ENCODE measurements at places on chromosomes 7 and 10. TPM values are rescaled to one million over a fixed set of nuclear protein-coding genes. Genes with fewer than 3 reads are reported as not detected.

Gene PRSS37
- not detected for total RNA-seq

Gene INTS15
- 7.1 TPM for total RNA-seq

Gene PLXDC2
- 6.9 TPM for total RNA-seq

Gene CACNB2
- 0.33 TPM for total RNA-seq

Gene GRID2IP
- not detected for total RNA-seq

Gene CRPPA
- 1.3 TPM for total RNA-seq

Gene STEAP2
- 19.0 TPM for total RNA-seq

Gene SLC29A4
- 3.6 TPM for total RNA-seq

Gene OR9A2
- total RNA-seq, result not detected

Gene GBF1
- total RNA-seq, result 28.8 TPM

Gene TMEM140
- total RNA-seq, result 6.2 TPM

Gene SLC16A12
- total RNA-seq, result under 0.01 TPM

Gene VSTM2A
- total RNA-seq, result not detected

Gene AKR1C8
- not detected for total RNA-seq

Gene MACC1
- total RNA-seq, result under 0.01 TPM

Gene SPACDR
- 0.37 TPM for total RNA-seq

Gene DYNC1I1
- 2.1 TPM for total RNA-seq

Gene OPN1SW
- not detected for total RNA-seq

Gene SYCE1
- total RNA-seq, result not detected

Gene NEURL1
- total RNA-seq, result 1.00 TPM

Gene LRIT1
- total RNA-seq, result not detected

Gene PRR15
- total RNA-seq, result 0.22 TPM

Gene SEMA3C
- 345 TPM for total RNA-seq

Gene ZNF425
- total RNA-seq, result 1.9 TPM

Gene NT5C3A
- 30.2 TPM for total RNA-seq

Gene CYP3A4
- total RNA-seq, result not detected

Gene TNS3
- 38.6 TPM for total RNA-seq

Gene UTF1
- total RNA-seq, result not detected

Gene ABCB1
- 0.50 TPM for total RNA-seq

Gene CDK14
- total RNA-seq, result 49.6 TPM

Gene EPDR1
- 12.8 TPM for total RNA-seq

Gene GIMAP6
- 0.25 TPM for total RNA-seq

Gene ELFN1
- total RNA-seq, result 1.2 TPM

Gene ITPRIP
- total RNA-seq, result 19.1 TPM

Gene SH2D4B
- not detected for total RNA-seq
